ENCODE measurements at places on chromosomes 5 and 9. TPM values are rescaled to one million over a fixed set of nuclear protein-coding genes. Genes with fewer than 3 reads are reported as not detected.

ZBED3 gene
- 3.6 TPM for total RNA-seq

AK1 gene
- 46.8 TPM for total RNA-seq

LCN1 gene
- not detected for total RNA-seq

FOXD4L5 gene
- total RNA-seq, result 0.19 TPM

- no peak for DNase-seq
- no peaks in the 10 kb centered on the region for H3K4me1 ChIP-seq
- H3K27me3 ChIP-seq, result peaks cover 4% of the 10 kb centered on the region
- H3K4me3 ChIP-seq, result no peak overlapping the region
Measured at GRCh38 chr5:1983401-1983800, 100.7 kb upstream of the IRX4 start.

- H3K36me3 ChIP-seq, result no peaks in the 10 kb centered on the region
- no peak for DNase-seq
- no peak overlapping the region for H3K4me3 ChIP-seq
Measured at GRCh38 chr5:153212471-153212870, 278.0 kb upstream of the GRIA1 start.

DNA sequence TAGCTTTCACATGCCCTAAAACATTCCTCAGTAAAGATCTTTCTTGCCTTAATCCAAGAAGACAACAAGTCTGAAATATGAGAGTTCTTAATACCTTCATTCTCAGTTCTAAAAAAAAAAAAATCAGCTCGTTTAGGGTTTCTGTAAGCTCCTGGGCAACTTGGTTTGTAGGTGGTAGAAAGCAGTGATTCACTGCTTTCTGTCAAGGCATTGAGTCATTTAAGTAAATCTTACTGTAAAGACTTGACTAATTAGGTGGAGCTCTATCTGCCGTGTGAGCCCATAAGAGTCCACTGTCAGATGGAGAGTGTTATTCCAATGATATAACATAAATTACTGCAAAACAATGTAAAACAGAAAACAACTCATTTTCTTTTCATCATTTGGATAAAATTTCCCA lies 56.1 kb upstream of the MAST4 start:
- H3K27me3 ChIP-seq, result peaks cover 16% of the 10 kb centered on the region
- no peak overlapping the region for H3K4me3 ChIP-seq
- no peaks in the 10 kb centered on the region for H3K36me3 ChIP-seq
- no peak for DNase-seq
- no peaks in the 10 kb centered on the region for H3K4me1 ChIP-seq
- no peak overlapping the region for H3K27ac ChIP-seq

DNA sequence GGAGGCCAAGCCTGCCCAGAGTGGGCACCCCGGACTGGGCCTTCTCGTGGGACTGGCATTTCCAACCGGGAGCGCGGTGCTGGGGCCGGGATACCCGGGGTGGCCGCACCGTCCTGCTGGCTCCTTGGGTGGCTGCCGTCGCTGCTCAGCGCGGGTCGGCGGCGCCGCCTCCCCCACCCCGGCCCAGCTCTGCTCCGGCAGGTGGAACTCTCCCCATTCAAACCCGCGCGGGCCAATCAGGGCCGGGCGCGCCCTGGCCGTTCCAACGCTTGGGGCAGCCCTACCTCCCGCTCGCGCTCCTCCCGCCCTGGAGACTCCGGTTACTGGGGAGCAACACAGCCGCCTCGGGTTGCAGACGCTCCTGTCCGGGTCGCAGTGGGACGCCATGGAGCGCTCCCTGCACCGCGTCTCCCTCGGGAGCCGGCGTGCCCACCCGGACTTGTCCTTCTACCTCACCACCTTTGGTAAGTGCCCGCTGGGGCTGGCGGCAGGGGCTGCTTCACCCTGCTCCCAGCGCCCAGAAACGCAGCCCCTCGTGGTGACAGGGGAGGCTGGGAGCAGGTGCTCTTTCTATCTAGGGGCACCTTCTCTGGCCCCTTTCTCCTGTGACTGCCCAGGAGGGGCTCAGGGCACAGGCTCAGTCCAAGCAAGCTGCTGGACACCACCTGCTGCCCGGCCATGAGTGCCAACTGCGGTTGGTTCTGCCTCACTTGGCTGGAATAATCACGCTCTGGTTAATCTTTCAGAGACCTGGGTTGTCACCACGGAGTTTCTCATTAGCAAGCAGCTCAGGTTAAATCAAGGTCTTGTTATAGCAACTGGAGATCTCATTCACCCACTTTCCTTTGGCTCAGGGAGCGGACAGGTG lies at the start of gene RGS3:
RGS3 (plus strand) TSS at position 310 of the 868 bp plus-strand sequence; CDS start at position 386, 76 bp downstream.
- no peaks in the 10 kb centered on the region for H3K27me3 ChIP-seq
- no peak within 1 kb of the TSS for H3K4me3 ChIP-seq
- no peak for DNase-seq

DNA sequence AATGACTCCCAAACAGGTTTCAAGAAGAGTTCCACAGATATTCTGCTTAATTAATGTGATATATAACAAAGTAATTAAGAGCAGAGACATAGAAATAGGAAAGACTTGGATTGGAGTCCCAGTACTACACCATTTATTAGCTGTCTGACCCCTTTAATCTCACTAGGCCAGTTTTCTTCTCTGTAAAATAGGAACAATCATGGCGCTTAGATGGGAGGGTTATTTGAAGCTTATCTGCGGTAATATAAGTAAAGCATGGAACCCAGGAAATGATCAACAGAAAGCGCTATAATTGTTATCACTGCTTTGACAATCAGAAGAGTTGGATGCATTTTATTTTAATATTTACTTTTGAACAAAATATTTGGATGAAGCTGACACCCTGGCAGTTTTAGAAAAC lies 71.3 kb upstream of the IFNE start:
- peaks cover 7% of the 10 kb centered on the region for H3K27me3 ChIP-seq
- peaks cover 5% of the 10 kb centered on the region for H3K36me3 ChIP-seq
- peaks cover 24% of the 10 kb centered on the region for H3K4me1 ChIP-seq
- H3K27ac ChIP-seq, result no peak overlapping the region
- no peak overlapping the region for H3K4me3 ChIP-seq
- no peak for DNase-seq

DNA sequence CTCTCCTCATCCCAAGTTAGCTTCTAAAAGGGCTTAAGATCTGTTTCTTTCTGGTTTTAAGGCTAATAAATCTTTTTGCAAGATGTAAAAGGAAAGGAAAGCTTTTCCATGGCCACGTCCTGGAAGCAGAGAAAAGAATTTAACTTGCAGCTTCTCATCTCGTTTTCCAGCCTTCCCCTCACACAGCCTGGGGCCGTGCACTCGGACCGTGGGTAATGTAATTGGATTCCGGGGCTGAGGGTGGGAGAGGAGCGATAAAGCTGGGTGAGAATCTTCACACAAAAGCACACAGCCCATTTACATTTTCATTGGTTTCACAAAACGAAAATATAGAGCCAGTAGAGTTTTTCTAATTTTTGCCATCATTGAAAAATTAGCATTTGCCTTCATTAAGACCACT lies 91.2 kb downstream of the IRX2 start:
- no peaks in the 10 kb centered on the region for H3K4me1 ChIP-seq
- no peak overlapping the region for H3K4me3 ChIP-seq
- no peak for DNase-seq
- no peaks in the 10 kb centered on the region for H3K27me3 ChIP-seq
- no peak overlapping the region for H3K27ac ChIP-seq

All from activated naive CD8-positive, alpha-beta T cell treated with anti-CD3 and anti-CD28 coated beads, Interleukin-2, amount 10 ng/mL, durations not matched to agents 7 days and 5 days (primary cell).